ENCODE measurements at places on chromosomes 7 and 10. TPM values are rescaled to one million over a fixed set of nuclear protein-coding genes. Genes with fewer than 3 reads are reported as not detected.

DNA sequence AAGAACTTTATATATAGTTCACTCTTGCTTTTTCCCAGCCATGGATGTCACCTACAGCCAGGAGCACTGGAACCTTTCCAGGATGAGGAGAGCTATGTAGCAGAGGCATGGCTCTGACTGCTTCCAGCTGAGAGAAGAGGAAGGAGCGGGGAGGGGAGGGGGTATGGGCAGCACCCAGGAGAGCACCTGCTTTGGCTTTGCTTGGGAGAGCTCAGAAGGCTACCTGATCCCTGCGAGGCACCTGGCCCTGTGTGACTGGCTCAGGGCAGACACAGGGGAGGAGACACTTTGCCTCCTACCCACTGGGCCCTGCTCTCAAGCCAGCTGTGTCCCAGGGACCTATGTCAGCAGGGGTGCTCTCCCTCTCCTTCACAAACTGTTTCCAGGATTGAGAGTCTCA lies 67.1 kb downstream of the HK1 start:
- no peak overlapping the region for H3K27ac ChIP-seq
- DNase-seq: no peak
- H3K4me3 ChIP-seq: no peak overlapping the region
- H3K27me3 ChIP-seq: no peaks in the 10 kb centered on the region
- peaks cover 12% of the 10 kb centered on the region for H3K36me3 ChIP-seq
- peaks cover 21% of the 10 kb centered on the region for H3K4me1 ChIP-seq

DNA sequence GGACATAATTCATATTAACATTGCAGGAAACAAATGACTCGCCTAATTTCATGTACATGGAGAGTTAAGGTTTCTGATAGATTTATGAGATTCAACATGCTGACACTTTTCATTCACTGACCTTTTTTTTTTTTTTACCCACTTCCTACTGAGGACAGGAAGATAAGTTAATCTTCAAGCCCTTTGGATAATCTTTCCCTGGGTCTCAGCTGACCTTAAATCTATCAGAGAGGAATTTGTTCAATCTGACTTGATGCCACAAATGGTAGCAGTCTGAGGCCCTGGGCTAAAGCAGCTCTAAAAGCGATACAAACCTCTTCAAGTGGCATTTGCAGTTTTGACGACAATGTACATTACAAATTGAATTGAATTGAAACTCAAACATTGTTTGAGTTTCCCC lies 493.3 kb upstream of the SORCS1 start:
- no peaks in the 10 kb centered on the region for H3K4me1 ChIP-seq
- DNase-seq: no peak
- no peaks in the 10 kb centered on the region for H3K27me3 ChIP-seq

GRCh38 chr7:94595717-94596116 lies 60.2 kb downstream of the SGCE start:
- no peak for DNase-seq
- no peaks in the 10 kb centered on the region for H3K4me1 ChIP-seq
- H3K27ac ChIP-seq: no peak overlapping the region
- no peak overlapping the region for H3K4me3 ChIP-seq

DNA sequence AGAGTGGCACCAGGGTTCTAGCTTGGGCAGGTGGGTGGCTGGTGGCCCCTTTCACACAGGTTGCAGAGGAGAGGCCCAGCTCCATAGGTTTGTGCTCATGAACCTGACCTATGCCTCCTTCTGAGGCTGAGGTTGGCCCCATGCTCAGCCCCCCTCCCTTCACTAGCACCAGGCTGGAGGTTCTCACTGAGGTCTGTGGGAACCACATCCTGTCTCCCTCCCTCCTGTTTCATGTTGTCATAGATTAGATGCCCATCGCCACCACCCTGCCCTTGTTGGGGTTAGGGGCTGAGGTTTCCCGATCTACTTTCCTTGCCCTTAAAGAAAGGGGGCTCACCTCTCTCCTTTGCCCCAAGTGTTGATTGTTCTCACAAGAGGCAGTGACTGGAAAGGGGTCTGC lies 14.7 kb downstream of the NEUROG3 start:
- no peak overlapping the region for H3K27ac ChIP-seq
- H3K4me1 ChIP-seq: no peaks in the 10 kb centered on the region
- DNase-seq: no peak
- no peaks in the 10 kb centered on the region for H3K27me3 ChIP-seq

DNA sequence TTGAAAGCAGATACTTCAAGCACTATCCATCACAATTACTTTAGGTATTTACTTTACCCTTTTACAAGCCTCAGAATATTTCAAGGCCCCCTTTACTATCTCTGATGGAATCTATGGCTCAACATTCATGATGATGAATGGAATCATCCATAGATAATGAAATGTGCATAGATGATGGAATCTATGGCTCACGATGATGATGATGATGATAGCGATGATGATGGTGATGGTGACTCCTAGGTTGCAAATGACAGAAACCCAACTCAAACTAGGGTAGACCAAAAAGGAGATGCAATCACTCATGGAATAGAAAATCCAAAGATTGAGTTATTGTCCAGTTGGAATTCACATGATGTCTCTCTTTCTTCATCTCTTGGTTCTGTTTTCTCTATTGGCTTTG lies 55.7 kb downstream of the NEBL start:
- H3K4me1 ChIP-seq: no peaks in the 10 kb centered on the region
- no peak for DNase-seq
- no peak overlapping the region for H3K4me3 ChIP-seq
- H3K36me3 ChIP-seq: no peaks in the 10 kb centered on the region

GRCh38 chr10:3676564-3676963 lies 108.4 kb downstream of the KLF6 start:
- H3K27ac ChIP-seq: no peak overlapping the region
- H3K27me3 ChIP-seq: no peaks in the 10 kb centered on the region
- no peaks in the 10 kb centered on the region for H3K4me1 ChIP-seq

GRCh38 chr7:69450456-69450855 lies 147.8 kb upstream of the AUTS2 start:
- no peaks in the 10 kb centered on the region for H3K36me3 ChIP-seq
- no peaks in the 10 kb centered on the region for H3K4me1 ChIP-seq
- no peaks in the 10 kb centered on the region for H3K27me3 ChIP-seq
- no peak overlapping the region for H3K27ac ChIP-seq
- DNase-seq: no peak
- H3K4me3 ChIP-seq: no peak overlapping the region

- H3K4me3 ChIP-seq: no peak overlapping the region
- no peaks in the 10 kb centered on the region for H3K36me3 ChIP-seq
- peaks cover 9% of the 10 kb centered on the region for H3K4me1 ChIP-seq
- no peak for DNase-seq
- no peak overlapping the region for H3K27ac ChIP-seq
Measured at GRCh38 chr7:2099048-2099957, 133.4 kb downstream of the MAD1L1 start.

DNA sequence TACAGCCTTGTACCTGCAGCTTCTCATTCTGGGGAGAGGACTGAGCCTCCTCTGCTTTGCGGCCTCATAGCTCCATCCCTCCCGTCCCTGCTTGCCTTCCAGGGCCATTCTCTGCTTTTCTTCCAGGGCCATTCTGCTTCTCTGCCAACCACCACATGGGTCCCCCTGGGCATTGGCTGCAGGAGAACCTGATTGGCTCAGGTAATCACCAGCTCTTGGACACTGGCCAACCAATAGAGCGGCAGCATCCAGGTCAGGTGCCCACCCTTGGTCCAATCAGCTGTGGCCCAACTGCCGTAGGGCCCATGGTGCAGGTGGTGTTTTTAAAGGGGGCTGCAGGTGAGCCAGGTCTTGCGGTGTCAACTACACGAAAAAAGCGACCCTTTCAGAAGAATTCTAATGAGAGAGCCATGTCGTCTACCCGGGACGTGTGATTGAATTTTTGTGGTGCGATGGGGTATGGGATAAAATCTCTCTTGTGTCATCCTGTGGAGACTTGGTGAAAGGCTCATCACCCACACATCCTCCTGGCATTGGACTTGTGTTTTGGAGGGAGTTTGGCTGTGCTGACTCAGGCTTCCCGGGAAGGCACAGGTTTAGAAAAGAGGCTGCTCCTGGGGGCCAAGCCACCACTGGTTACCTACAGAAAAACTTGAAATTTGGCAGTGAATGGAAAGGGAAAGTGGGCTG lies 46.0 kb upstream of the PODXL start:
- DNase-seq: no peak
- no peaks in the 10 kb centered on the region for H3K4me1 ChIP-seq
- no peak overlapping the region for H3K27ac ChIP-seq
- H3K4me3 ChIP-seq: no peak overlapping the region
- no peaks in the 10 kb centered on the region for H3K27me3 ChIP-seq
- no peaks in the 10 kb centered on the region for H3K36me3 ChIP-seq

DNA sequence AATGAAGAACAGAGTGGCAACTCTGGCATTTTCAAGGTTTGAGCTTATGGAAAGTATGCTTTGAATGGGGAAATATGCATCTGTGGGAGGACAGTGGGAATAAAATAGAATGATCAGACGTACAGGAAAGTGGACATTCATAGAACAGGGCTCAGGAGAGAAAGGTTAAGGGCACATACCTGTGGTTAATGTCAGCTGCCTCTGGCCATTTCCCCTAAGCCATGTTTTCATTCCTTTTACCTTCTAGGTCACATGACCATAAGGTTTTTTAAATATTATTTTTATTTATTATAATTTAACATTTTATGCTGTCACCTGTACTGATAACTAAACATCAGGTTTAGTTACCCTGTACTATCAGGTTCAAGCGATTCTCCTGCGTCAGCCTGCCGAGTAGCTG lies 52.8 kb downstream of the LRRC4 start:
- no peaks in the 10 kb centered on the region for H3K27me3 ChIP-seq
- H3K4me3 ChIP-seq: no peak overlapping the region
- DNase-seq: no peak
- H3K27ac ChIP-seq: no peak overlapping the region

Gene THNSL1
- 5.6 TPM for total RNA-seq

Gene PSPH
- total RNA-seq: 74.3 TPM

All from fibroblast of lung (primary cell).